NCI-H2029 treated with DMSO at 0.1 percent for 48 hours (cell line): ENCODE measurements at places on chromosomes 1 and 21.

DNA sequence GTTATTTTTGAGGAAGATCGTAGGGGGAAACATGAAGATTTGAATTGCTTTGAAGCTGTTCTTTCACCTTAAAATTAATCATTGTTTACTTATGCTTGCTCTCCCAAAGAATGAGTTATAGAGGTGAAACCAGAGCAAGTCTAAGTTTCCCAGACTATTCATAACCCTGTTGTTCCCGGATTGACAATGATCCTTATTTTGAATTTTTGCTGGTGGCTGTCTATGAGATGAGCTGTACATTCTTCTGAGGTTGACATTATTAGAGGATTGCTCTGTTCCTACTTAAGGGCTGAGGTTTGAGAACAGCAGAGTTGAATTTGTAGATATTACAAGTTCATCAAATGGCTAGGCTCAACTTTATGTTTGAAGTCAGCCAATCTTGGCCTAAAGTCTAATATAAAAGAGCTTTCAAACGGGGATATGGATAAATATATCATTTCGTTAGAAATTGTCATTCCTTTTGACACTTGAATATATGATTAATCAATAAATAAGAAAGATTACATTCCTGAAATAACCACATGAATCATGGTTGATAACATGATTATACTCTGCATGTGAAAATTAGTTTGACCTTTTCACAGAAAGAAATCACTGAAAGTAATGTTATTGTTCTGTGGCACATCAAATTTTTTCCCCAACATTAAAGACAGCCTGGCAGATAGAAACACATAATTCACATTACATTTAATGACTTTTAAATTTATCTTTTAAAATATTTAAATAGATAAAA, 19.1 kb upstream of the PDE4B start:
- DNase-seq, result no peak

DNA sequence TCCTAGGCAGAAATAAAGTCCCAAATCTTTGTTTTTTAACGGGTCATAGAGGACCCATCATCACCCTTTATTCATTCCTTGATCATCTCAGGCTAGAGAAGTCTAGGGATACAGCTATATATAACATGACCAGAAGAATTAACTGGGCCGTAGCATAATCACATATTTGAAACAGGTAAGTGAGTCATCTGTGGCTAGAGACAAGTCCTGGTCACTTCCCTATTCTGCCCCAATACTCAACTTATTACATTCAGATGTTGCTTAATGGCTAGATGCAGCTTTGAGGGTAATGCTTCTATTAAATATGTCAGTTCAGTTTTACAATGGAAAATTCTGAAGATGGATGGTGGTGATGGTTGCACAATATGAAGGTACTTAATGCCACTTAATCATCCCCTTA, 47.0 kb downstream of the EXO1 start:
- DNase-seq, result no peak

GRCh38 chr1:77349275-77349674, 67.5 kb downstream of the AK5 start:
- no peak for DNase-seq

DNA sequence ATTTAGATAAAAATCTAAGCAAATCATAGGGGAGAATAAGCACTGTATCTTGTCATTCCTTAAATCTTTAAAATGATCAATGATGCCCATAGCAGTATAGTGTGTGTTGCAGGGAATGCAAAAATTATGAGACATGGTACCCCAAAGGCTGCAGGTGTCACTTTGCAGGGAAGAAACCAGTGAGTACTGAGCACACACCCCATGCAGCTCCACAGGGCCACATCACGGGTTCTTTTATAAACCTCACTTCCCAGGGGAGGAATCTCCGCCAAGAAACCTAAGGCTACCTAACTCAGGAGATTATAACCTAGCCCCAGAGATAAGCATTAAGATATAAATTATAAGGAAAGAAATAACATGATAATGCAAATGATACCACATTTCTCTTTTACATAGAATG, 115.6 kb downstream of the APP start:
- no peak for DNase-seq

GRCh38 chr21:29827236-29827635, 112.6 kb downstream of the GRIK1 start:
- no peak for DNase-seq

GRCh38 chr21:14699433-14700407, 153.6 kb upstream of the SAMSN1 start:
- DNase-seq, result no peak

GRCh38 chr1:224292419-224292818, 37.6 kb downstream of the NVL start:
- no peak for DNase-seq

DNA sequence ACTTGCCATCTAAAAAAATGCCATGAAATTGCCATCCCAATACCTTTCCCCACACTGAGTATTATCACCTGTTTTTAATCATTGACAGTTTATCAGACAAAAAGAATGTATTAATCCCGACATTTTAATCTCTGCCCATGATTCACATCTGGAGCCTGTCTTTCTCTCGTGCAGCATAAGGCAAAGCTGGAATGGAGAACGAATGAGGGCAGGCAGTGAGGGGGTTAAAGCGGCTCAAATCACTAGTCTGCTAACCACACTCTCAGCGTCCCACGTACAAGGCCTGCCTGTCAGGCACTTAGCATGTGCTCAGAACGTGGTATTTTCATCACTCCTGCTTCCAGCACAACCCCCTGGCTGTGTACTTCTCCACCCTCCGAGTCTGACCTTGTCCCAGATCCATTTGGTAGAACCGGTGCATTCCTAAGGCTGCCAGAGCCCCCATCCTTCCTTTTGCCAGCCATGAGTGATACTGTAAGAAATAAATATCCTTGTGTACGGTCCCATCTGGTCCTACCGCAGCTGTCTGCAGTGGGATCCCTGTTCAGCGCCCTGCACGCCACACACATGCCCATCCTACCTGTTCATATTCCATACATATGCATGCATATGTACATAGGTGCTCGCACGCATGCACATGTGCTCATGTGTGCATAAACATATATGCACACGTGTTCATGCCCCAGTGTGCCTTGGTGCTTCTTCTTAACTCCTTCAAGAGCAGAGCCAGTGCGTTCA, 34.6 kb upstream of the FHAD1 start:
- DNase-seq, result no peak

DNA sequence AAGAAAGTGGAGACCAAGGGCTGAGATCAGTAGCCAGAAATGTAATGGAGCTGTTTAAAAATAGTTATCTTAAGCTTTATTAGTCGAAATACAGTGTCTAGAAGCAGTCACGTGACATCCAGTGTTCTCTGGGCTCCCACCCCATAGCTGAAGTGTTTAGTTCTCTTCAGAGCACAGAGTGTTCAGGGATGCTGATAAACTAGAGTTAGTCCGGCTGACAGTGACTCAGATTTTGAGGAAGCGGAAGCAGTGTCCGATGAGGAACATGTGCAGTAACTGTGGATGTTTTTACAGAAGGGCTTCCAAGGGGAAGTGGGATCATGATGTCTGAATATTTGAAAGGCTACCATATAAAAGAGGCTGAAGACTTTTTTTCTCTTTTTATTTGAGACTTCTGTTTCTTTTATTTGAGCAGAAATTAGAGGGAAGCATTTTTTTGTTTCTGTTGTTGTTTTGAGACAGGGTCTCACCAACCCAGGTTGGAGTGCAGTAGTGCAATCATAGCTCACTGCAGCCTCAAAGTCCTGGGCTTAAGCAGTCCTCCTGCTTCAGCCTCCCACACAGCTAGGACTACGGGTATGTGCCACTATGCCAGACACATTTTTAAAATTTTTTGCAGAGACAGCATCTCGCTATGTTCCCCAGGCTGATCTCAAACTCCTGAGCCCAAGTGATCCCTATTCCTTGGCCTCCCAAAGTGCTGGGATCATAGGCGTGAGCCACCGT, 124.2 kb downstream of the GALNT2 start:
- DNase-seq, result no peak
